ENCODE measurements at places on chromosomes 7 and 10. TPM values are rescaled to one million over a fixed set of nuclear protein-coding genes. Genes with fewer than 3 reads are reported as not detected.
A peak's percentile ranks its signal among the peaks of the same experiment; 100 is the strongest.

DNA sequence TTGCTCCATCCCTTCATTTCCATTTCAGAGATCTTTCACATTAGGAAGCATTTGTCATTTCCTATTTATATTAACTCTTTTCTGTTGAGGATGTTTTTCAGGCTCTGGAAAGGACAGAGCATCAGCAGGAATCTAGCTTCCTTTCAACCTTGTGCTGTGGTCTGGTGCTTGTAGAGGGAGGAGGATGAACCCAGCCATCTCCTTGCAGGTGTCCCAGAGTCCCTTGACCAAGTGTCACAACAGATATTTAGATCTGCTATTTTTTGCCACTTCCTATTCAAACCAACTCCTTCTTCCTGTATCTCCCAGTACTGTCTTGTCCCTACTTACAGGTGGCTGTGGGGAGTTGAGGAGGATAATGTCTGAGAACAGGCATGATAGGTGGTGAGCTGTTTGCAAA lies 742.8 kb downstream of the GRID1 start:
- DNase-seq, result no peak

- no peak for DNase-seq
Observed at GRCh38 chr7:102029616-102030015, 212.2 kb downstream of the CUX1 start.

Gene ANKRD7
- 0.40 TPM for polyA plus RNA-seq

- peak; percentile 85 for DNase-seq
Observed at GRCh38 chr7:50610521-50611277, 45.5 kb upstream of the DDC start.

GRCh38 chr7:80335511-80336231 lies 176.2 kb downstream of the GNAT3 start:
- no peak for DNase-seq
